ENCODE measurements at places on chromosomes 13 and 19.

DNA sequence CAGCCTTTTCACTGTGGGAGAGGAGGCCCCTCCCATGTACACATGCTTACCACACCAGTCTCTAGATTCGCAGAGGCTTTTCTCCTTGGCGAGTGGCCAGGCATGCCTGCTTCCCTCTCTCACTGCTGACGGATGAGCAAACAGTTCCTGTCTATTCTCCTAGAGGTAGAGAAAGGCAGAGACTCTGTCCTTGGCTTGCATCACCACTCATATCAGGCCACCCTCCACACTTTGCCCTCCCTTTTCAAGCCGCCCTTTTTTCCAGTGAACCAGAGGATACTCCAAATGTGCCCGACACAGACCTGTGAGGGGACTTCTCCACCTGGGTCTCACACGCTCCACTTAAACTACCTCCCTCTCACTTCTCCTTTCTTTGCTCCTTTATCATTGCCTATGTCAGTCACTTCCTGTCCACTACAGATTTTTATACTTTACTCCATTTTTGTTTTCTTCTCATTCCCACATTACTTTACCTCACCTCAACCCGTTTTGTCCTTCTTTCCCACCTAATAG, 284.6 kb downstream of the DNAJC15 start:
- no peak for DNase-seq

- DNase-seq = no peak
These were observed 7.5 kb upstream of the PSPN start for GRCh38 chr19:6383188-6383587.

DNA sequence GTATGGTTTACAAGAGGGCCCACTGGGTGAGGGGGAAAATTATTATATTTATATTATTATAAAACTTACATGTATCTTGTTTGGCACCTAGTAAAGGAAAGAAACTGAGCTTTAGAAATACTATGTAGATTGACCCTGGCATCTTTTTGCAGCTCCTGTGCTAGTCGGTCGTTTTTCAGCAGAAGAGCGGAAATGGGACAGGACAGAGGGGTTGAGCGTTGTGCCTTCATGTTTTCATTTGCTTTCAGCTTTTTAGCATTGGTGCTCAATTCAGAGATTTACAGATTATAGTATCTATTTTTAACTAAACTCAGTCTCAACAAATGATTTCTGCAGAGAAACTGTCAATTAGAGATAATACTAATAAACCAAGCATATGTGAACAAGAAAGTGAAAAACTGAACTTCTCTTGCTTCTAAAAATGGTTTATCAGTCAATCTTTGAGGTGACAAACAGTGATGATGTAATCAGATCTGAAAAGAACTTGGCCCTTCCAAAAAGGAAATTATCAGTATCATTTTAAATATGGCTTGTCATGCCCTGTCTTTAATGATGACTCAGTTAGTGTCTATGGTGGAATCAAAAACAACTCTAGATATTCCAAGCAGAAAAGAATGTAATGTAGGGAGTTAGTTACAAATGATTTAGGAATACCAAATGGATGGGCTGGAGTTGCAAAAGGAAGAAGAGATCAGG, 56.9 kb upstream of the KCTD4 start:
- DNase-seq = no peak

GRCh38 chr13:43787997-43788396, 1.2 kb upstream of the ENOX1 start:
- no peak for DNase-seq

DNA sequence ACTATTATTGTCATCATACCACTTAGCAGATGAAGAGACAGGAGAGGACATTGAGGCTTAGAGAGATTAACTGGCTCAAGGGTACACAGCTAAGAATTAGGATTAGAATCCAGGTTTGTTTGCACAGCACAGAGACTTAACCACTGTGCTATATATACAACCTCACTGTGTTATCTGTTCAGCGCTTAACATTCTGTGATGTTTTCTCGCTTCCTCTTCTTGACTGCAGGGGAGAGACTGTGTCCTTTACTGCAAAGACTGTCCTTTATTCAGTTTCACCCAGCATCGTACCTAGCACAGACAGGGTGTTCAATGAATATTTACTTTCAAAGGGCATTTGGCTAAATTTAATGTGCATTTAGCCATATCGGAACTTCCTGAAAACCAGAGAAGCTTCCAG, 54.9 kb upstream of the PCDH8 start:
- no peak for DNase-seq

- no peak for DNase-seq
These were observed 74.6 kb downstream of the B3GLCT start for GRCh38 chr13:31274390-31274789.

DNA sequence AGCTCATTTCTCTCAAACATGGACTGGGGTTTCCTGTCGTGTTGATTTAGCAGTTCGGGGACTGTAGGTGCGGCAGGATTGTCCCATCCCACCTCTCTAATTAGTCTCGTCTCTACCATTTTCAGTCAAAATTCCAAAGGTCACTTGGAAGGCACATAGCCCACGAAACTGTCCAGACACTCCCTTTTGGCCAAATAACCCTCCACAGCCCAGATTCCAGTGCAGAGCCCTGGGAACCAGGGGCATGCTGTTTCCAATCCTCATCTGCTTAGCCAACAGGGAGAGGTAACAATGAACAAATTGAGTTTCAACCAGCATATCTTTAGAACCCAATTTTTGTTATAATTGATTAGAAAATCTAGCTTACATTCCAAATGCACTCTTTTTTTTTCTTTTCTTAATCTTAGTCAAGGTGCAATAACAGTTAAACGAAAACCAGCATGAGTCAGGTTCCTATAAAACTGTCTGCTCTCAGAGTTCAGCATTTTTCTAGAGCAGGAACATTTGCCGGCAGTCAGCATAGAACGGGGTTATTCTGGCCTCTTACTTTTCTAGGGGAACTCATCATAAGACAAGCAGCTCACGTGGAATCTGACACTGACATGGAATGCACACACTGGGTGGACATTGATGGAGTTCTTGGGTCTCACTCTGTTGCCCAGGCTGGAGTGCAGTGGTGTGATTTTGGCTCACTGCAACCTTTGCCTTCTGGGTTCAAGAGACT, 14.4 kb upstream of the CEBPA start:
- no peak for DNase-seq

DNA sequence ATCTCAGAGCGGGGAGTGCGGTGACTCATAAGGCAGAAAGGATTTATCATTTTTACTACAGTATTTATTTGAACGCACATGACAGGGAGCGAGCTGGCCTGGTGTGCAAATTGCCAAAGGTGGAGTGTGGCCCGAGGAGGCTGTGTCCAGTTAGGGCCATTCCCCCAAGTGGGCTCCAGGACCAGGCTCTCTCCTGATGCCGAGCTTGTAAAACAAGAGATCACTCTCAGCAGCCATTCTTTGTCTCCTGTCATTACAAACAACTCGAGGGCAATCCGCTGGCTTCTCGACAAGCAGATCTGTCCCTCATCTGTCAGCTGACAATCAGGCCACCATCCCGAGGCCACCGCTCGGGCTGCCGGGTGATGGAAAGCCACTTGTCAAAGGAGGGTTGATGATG, 418.9 kb downstream of the ZNF536 start:
- DNase-seq = no peak

DNA sequence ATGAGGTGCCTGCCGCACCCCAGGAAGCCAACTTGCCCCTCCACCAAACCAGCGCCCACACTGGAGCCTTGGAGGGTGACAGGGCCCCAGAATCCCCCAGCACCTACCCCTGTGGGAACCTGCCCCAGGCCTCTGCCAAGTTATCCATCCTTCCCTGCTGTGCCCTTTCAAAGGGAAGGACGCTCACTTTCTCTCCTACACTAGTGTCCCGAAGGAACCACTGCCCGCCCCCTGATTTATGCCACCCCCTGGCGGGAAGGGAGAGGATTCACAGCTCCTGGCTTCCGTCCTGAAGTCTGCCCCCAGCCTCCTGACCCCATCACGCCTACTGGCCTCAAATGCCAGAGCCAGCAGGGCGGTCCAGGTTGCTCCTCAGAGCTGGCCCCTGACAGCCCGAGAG, 1.4 kb downstream of the EVI5L start:
- DNase-seq = peak; percentile 79

DNA sequence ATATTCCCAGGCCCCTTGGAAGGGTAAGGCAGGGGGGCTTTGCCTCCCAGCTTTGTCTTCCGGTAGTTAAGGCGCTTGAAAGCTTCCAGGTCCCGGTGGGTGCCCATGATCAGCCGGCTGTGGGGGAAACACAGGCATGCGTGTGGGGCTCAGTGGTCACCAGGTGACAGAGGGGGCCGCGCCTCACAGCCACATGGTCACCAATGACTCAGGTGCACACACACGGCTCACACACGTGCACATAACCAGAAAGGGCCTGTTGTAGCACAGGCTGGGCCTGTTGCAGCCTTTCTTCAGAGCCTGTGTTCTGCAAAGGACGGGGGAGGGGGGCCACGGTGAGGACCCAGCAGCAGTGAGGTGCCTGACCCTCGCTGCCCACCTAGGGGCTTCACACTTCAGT, 5.9 kb downstream of the NANOS3 start:
- DNase-seq = no peak

DNA sequence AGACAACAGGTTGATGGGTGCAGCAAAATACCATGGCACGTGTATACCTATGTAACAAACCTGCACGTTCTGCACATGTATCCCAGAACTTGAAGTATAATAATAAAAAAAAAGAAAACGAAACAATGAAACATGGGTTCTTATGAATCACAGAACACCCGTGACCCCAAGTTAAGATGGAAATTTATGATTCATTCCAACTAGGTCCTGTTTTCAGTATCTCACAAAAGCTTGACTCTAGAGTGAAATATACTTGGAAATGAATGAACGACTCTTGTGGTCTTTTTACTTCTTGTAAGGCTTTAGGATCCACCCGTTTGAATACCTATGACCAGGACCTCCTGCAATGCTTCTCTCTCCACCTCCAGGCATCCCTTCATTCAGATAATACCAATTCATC, 3.5 kb upstream of the LILRB4 start:
- DNase-seq = no peak

DNA sequence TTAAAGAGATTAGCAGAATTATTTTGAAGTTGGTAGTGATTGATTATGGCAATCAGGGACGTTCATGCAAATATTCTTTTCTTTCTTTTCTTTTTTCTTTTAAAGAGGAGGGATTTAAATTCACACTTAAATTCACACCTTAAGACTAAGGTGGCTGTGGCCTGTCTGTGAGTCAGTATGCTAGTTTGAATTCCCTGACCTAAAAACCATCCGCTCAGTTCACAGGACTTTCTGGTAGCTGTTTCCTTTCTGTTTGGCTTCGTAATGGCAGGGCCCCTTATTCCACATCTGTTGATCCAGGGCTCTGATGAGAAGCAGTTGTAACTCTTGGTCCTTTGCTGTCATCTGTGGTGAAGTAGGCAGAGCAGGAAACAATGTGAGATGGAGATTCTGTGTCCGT, 7.5 kb downstream of the TNFSF11 start:
- DNase-seq = no peak

DNA sequence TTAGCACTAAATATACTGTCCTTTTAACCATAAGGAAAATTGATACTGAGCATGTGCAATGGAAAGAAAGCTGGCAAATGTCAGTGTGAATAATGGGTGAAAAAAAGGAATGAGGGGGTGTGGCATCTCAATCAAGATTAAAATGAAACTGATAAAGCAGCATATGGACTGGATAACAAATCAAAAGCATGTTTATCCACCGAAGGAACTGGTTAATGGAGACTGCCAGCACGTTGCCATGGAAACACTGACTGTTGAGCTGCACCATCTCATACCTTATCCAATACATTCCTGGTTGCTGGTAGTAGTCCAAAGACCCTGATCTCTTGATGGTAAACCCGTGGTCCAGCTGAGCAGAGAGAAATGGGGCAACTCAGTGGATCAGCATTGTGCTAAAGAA, 311.4 kb upstream of the MAB21L1 start:
- DNase-seq = no peak

GRCh38 chr13:90800082-90800746, 547.3 kb upstream of the MIR17HG start:
- DNase-seq = no peak

- DNase-seq = peak; percentile 59
These were observed 26.5 kb upstream of the LSM14A start for GRCh38 chr19:34145741-34146202.

DNA sequence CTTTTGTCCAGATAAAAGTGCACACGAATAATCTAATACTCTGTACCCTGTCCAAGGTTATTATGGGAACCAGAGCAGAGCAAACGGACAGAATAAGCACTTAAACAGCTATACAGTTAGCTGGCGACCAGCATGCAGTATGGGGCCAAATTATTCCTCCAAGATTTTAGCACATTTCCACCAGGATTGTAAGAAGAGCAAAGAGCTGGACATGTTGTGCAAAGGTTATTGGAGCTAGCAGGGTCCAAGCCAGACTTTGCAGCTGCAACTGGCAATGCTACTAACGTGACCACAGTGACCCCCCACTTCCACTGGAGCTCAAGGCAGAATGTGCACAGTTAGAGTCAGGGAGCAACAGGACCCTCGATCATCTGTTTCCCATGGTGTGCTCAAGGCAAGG, 89.9 kb downstream of the COL4A1 start:
- no peak for DNase-seq

- DNase-seq = no peak
These were observed 193.5 kb upstream of the NBEA start for GRCh38 chr13:34748596-34748995.

- DNase-seq = peak; percentile 54
These were observed 195.5 kb downstream of the KATNAL1 start for GRCh38 chr13:30111810-30112209.

- no peak for DNase-seq
These were observed 173.4 kb upstream of the SGCG start for GRCh38 chr13:23007426-23007825.

DNA sequence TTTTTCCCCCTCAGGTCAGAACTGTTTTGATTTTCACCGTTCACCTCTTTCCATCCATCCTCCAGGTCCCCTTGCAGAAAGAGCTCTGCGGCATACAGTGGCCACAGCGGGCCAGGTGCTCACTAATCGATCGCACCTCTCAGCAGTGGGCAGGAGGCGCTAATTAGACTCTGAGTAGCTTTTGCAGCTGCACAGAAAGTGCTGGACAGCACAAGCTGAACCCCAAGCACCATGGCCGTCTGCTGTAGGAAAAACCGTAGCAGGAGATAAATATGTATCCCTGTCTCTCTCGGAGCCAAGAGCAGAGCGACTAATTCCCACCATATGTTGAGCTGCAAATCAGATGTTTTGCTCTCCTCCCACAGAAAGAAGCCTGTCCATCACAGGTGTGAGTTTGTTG, 54.4 kb downstream of the PEX11G start:
- no peak for DNase-seq
